Upper lobe of right lung (tissue), 1 donor: ENCODE measurements at places on chromosomes 2 and 18. TPM values are rescaled to one million over a fixed set of nuclear protein-coding genes. Genes with fewer than 3 reads are reported as not detected.

GRCh38 chr18:67219821-67220220 lies 296.7 kb downstream of the DSEL start:
- no peak for DNase-seq

GRCh38 chr2:72605836-72606442 lies 219.9 kb downstream of the EXOC6B start:
- DNase-seq = no peak

Gene MZT2A
- total RNA-seq = 46.5 TPM

DNA sequence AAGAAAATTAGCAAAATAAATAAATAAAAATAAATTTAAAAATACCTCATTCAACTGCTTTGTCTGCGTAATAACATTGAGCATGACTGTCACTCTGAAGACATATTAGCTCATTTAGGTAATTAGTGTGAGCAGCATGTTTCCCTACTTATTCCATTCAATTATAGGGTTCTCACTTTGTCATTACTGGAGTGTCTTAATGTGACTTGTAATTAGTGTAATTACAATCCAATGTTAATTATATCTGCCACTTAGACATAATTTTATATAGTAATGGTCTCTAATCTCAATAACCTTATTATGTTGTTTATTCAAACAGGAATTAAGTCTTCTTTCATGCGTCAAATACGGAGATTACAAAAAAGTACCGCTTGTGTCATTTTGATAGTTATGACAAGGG lies 893.9 kb upstream of the ACVR2A start:
- DNase-seq = no peak

DNA sequence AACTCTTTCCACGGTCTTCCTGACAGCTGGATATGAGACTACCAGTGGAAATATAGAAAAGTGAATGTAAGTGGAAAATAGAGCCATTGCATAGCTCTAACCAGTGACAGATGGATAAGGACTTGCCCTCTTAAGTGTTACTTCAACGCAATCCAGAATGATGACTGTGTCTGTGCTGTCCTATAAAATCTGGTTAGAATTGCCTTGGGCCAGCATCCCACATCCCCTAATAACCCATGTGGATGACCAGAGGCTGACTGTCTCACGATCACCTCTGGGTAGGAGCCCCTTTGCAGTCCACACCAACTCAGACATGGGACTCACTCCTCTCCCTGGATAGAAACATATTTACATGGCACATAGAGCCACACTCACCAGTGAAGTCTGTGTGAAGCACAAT lies 186.6 kb downstream of the C1D start:
- no peak for DNase-seq

Gene GALR1
- total RNA-seq = 0.06 TPM

Gene KANSL1L
- total RNA-seq = 36.3 TPM

DNA sequence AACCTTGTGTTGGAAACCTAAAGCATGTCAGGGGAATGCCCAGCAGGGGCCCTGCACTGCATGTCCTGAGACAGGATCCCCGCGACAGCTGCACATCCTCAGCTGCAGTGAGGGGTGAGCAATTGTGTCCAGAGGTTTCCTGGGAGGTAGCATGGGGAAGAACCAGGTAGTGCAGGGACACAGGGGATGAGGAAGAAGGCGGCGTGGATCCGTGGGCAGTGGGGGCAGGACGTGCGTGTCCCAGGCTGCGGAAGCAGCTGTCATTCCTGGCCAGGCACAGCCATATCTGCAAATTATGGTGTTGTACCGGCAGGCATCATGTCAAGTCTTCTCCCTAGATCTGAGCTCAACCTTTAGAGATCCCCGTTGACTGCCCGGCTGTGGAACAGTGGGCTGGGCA lies 238.2 kb upstream of the MYT1L start:
- DNase-seq = no peak

Gene ZNF521
- 25.0 TPM for total RNA-seq

- no peak for DNase-seq
These were observed 144.4 kb upstream of the ITGA6 start for GRCh38 chr2:172282944-172283343.

- DNase-seq = no peak
These were observed 50.3 kb upstream of the GREB1L start for GRCh38 chr18:21191596-21192307.

- DNase-seq = no peak
These were observed 8.0 kb upstream of the STAM2 start for GRCh38 chr2:152183401-152184073.

Gene PHOSPHO2
- total RNA-seq = 5.5 TPM

GRCh38 chr2:55720417-55720816 lies 26.8 kb upstream of the PNPT1 start:
- DNase-seq = no peak

Gene ZC3H8
- 5.2 TPM for total RNA-seq

GRCh38 chr2:71608441-71608840 lies 155.1 kb downstream of the DYSF start:
- DNase-seq = peak; percentile 25

GRCh38 chr2:228268756-228269155 lies 87.3 kb upstream of the SPHKAP start:
- no peak for DNase-seq

Gene PAIP2B
- 6.3 TPM for total RNA-seq

Gene DYSF
- total RNA-seq = 37.7 TPM

DNA sequence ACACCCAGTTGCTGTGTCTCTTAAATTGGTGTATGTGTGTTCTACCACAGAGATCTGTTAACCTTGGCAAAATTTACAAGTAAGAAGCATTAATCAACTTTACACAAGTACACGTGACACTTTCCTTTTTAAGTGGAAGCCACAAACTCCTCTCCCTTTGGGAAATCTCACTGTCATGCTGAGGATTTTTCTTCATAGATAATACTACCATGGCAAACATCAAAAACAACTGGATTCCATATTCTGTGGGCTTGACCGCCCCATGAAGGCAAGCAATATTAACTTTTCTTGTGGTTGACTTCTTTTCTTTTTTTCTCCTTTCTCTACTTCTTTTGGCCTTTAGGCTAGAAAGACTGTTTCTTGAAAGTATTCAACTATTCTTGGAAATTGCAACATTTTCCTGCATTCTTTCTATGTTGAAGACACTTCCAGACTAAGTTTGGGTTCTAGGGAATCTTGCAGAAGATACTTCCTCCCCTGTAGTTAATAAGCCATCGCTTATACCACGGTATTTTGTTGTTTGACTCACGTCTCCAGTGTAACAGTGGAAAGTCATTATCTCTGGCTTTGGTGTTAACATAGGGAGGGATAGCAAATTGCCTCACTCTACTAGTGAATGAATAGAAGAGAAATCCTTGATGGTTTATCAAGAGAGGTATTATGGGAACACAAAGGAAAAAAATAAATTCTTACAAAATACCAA lies 79.5 kb downstream of the SLC8A1 start:
- DNase-seq = no peak

Gene GKN2
- total RNA-seq = 77.2 TPM

DNA sequence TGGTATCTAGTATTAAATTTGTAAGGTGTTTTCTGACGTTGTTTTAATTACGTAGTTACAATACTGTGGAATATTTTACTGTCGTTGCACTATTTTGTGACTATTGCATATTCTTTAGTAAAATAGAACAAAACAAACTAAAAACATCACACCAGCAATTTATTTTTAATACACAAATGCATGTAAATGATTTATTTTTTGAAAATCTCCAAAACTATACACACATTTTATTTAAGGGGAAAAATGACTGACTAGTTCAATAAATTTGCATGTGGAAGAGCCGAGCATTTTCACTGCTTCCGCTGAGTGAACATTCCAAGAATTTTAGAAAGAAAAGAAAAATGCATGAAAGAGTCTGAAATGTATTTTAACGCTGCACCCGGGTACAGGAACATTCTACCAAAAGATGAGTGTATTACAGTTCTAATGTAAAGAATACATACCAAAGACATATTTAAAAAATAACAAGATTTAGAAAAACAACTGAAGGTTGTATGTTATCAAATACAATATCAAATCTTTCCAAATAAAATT lies 257.7 kb downstream of the MEIS1 start:
- no peak for DNase-seq

Gene C2orf74
- total RNA-seq = 15.1 TPM

DNA sequence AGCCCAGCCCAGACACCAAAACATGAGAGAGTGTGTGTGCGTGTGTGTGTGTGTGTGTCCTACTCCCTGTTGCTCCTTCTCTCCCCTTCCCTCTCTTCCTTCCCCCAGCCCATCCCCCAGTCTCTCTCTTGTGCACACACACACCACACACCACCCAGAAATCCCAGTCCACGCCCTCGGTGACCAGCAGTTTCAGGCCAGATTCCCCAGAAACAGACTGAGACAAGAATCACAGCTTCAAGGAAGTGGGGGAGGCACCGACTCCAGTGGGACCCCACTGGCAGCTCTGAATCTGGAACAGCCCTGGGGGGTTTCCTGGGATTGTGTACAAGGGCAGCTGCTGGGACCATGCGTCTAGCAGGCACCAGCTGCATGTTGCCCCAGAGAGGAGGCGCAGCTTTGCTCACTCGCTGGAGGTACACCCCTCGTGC lies 113.5 kb downstream of the NDUFA10 start:
- no peak for DNase-seq

Gene IMP4
- total RNA-seq = 55.7 TPM
